GOT3 (cell line): ENCODE measurements at places on chromosomes 5 and 9.
A peak's percentile ranks its signal among the peaks of the same experiment; 100 is the strongest.

- no peak for DNase-seq
Observed at GRCh38 chr9:32647671-32648070, 12.2 kb upstream of the TAF1L start.

GRCh38 chr5:26329562-26330189 is 708.7 kb downstream of the CDH9 start:
- no peak for DNase-seq

DNA sequence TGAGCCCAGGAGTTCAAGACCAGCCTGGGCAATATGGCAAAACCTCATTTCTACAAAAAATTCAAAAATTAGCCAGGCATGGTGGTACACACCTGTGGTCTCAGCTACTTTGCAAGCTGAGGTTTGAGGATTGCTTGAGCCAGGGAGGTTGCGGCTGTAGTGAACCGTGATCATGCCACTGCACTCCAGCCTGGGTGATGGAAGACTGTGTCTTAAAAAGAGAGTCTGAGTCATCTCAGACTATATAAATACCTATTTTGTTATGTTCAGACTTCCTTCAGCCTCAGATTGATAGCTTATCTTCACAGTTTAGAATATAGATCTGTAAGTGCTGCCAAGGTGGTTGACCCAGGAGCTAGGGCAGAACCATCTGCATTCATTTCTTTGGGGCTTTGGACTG is 1.6 kb upstream of the PAIP2 start:
- no peak for DNase-seq

GRCh38 chr5:150640311-150641005 is at the start of gene SYNPO:
SYNPO (plus strand) TSS chr5:150640660; CDS start chr5:150648276, 7,616 bp downstream.
- DNase-seq, result peak; percentile 65

DNA sequence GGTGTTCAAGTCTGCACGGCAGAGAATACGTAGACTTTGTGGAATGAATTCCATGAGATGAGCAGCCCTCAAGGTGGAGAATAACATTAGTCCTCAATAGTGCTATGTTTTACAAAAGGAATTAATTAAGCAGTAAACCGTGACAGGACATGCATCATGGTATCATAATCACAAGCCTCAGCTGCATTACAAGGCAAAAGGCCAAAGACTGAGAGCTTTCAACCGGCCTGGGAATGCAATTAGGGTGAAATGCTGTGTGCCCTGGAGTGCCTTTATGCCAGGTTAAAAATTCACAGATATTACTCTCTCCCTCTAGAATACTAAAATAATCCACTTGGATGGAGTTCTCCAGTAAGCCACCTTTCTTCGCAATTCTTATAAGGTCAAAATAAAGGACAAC is 270.6 kb downstream of the MLLT3 start:
- DNase-seq, result no peak

DNA sequence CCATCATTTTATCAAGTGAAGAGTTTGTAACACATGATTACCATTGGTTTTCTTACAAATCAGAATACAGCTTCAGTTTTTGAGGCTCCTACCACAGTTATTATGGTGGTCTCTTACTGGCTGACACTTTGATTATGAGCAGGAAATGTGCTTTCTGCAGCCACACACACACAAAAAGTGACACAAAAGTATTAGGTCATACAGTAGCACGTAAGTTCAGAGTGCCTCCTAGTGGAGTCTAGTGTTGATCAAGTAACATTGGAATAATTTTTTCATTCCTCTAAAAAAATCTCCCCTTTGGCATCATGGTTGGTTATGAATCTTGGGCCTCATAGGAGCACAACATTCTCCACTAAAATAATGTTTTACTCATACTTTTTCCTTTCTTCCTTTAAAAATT is 37.6 kb downstream of the PAM start:
- no peak for DNase-seq

GRCh38 chr5:67095346-67096171 is 101.0 kb downstream of the CD180 start:
- no peak for DNase-seq

- no peak for DNase-seq
Observed at GRCh38 chr9:706606-707459, 134.7 kb upstream of the DMRT1 start.

DNA sequence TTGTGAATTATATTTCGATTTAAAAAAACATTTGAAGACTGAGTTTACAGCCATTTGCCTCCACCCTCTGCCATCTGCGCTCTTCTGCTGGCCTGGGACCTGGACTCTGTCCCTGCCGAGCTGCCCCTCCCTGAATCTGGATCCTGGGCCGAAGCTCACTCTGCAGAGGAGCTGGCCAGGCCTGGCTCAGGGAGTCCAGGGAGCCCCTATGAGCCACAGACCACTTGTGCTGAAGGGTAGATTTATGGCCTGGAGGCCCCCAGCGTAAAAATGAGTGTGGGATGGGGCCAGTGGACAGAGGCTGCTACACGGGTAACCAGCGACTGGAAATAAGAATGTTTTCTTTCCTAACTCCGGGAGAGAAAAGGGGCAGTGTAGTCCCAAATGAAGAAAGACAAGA is 129.8 kb downstream of the FGF18 start:
- DNase-seq, result no peak

GRCh38 chr5:175685701-175686350 is 28.0 kb downstream of the HRH2 start:
- no peak for DNase-seq

- no peak for DNase-seq
Observed at GRCh38 chr9:137453643-137454081, 5.5 kb downstream of the NSMF start.

GRCh38 chr5:179488491-179488890 is 61.9 kb upstream of the RUFY1 start:
- DNase-seq, result no peak

- DNase-seq, result no peak
Observed at GRCh38 chr5:40619421-40619820, 60.3 kb upstream of the PTGER4 start.

DNA sequence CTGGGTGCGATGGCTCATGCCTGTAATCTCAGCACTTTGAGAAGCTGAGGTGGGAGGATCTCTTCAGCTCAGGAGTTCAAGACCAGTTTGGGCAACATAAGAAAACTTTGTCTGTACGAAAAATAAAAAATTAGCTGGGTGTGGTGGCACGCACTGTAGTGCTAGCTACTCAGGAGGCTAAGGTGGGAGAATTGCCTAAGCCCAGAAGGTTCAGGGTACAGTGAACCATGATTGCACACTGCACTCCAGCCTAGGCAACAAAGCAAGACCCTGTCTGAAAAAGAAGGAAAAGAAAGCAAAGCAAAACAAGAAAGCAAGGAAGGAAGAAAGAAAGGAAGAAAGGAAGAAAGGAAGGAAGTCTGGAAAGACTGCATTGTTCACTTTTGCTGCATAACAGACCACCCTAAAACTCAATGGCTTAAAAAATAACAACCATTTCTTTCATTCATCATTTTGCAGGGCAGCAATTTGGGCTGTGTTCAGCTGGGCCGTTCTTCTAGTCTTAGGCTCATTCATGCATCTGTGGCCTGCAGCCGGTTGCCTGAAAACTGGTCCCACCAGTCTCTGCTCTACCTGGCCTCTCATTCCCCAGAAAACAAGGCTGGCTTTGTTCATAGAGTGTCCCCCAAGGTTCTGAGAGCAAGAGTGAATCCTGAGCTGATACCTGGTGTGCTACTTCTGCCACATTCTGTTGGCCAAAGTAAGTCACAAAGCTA is 82.4 kb upstream of the MIER3 start:
- no peak for DNase-seq

GRCh38 chr9:127053057-127053821 is 69.2 kb downstream of the ANGPTL2 start:
- no peak for DNase-seq

GRCh38 chr5:75435096-75435495 is 76.3 kb downstream of the CERT1 start:
- DNase-seq, result no peak

DNA sequence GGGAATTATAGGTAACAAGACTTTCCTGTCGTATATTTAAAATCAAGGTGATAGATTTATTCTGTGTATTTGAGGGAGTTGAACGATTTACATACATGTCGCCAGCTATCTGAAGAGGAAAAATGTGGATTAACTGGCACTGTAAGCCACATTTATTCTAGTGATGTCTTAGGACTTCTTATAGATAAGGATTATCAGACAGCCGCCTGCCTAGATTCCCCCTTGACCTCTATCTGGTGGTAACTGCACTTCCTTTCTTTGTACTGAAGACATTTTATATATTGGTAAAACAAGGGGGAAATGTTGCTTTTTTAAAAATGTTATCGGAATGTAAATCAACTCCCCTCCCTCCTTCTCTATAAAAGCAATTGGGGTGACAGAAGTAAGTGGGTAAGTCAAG is 39.3 kb upstream of the F2RL2 start:
- DNase-seq, result no peak

DNA sequence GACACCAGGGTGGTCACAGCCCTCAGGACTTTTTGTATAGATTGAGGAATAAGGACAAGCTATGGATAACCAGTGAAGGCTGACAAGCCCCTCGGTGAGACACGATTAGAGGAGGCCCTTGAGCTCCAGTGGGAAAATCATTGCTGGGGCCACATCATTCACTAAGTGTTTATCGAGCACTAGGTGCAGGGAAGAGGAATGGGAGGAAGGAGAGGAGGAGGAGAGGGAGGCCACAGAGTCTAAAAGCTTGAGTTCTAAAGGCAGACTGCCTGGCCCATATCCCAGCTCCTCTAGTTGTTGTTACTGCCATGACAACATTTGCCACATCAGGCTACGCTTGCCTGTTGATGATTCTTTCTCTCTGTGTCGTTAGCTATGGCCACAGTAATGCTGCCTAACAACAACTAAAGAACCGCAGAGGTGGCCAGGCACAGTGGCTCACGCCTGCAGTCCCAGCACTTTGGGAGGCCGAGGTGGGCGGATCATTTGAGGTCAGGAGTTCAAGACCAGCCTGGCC is 37.6 kb downstream of the NKX2-5 start:
- no peak for DNase-seq

DNA sequence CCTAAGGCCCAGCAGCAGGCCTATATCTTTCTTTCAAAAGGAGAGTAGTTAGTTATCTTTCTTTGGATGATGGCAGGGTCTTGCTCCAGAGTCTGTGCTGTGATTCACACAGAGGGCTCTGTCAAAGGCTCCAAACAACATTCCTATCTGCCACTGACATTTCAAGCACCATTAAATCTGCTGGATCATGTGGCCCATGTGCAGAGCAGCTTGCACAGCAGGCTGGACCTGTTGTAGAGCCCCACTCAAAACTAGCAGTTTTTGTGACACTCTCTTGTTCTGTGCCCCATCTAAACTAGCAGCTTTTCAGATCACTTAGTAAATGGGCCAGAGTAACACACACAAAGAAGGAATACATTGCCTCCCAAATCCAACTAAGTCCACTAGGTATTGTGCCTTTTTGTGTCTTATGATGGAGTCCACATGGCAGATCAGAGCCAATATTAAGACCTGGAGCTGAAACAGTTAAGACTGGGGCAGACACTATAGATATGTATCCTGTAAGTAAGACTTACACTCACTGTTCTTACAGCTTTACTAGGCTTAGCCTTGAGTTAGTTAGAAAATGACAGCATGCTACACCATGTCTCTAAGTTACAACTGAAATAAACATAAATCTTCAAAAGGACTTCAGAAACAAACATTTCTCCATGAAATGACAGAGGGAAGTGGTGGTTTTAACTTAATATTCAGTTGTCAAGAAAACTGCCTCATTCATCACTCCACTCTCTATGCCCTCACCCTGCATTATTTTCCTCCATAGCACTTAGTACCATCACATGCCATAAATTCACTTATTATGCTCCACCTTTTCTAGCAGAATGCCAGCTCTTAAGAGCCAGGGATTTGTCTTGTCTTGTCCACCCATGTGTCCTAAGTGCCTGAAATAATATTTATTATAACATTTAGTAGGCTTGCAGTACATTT is 400.9 kb downstream of the RAB3C start:
- no peak for DNase-seq

- no peak for DNase-seq
Observed at GRCh38 chr5:80055491-80056170, 20.5 kb downstream of the THBS4 start.

DNA sequence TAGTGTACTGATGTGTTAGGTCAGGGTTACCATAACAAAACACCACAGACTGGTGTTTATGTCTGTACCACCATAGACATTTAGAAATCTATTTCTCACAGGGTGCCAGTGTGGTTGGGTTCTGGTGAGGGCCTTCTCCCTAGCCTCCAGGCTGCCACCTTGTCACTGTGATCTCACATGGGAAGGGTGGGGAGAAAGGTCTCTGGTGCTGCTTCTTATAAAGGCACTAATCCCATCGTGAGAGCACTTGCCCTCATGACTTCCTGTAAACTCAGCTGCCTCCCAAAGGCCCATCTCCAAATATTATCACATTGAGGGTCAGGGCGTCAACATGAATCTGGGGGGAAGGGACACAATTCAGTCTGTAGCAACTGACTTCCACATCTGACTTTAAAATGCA is 49.8 kb downstream of the PIK3R1 start:
- no peak for DNase-seq

DNA sequence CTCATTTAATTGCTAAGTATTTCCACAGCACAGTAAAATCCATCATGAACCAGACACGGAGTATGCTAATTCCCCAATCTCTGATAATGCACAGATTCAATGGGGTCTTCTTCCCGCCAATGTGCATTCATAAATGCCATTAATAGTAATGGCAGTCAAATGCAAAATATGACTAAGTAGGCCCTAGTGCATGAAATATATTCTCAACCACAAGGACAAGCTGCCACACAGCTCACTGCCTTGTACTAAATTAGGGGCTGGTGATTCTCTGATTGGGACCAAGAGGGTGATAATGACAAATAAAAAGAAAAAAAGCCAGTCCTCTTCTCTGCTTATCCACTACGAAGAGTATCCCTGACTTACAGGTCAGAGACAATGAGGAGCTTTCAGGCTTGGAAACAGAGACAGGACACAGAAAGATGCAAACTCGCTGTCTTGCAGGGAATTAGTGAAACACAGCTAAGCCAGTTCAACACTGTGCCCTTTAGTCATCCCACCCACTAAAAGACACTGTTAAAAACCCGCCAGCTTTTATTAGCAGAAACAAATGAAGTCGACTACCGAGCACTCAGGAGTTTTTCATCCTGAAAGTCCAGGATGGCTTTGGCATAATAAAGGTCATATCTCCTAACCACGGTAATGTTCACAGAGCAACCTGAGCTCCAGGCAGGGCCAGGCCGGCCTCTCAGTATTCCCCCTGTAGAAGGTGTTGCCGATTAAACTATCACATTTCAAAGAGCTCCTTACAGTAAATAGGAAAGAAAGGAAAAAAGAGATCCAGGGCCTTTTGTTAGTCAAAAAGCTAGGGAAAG is 148.1 kb downstream of the EBF1 start:
- DNase-seq, result no peak

DNA sequence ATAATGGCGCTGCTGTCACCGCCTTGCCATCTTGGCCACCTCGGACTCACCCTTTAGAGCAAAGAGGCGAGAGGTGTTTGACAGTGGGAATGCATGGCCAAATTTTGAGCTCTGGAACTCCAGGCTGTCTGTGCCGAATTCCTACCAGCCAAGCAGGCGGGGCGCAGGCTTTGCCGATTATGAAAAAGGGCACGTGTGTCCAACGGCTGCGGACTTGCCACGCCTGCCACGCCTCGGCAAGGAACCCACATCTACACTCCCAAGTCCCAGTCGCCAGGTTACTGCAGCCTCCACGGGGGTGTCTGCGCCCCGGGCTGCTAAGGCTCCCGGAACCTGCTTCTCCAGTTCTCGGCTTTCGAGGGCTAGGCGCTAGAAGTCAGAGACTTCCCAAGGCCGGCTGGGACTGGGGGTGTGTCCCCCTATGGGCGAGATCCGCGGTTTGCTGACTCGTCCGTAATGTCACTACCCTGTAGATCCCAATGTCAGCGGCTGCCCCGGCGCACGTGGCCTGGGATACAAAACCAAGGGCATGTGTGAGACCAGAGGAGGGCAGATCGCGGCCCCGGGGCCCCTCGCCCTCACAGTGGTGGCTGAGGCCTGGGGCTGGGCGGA is 2.8 kb downstream of the NPR3 start:
- DNase-seq, result no peak
